ENCODE measurements at places on chromosomes 5 and 9.

DNA sequence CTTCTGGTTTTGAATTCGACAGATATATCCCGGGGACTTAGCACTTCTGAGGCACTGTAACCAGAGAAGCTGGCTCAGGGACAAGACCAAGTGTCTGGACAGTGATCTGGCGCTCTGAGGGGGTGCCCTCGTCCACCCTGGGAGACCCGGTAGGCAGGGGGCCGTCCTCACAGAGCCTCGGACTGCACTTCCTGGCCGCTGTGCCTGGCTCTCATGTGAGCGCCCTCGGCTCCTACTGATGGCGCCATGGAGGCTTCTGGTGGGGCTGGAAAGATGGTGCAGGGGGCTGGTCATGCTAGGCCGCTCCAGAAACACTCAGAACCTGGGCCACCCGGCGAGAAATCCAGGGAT, 18.8 kb upstream of the SLC6A3 start:
- no peak for DNase-seq

GRCh38 chr5:11177999-11178711, 417.1 kb upstream of the DAP start:
- DNase-seq, result no peak

GRCh38 chr5:179880848-179881590, 22.4 kb upstream of the MRNIP start:
- DNase-seq, result no peak

- DNase-seq, result no peak
Observed at GRCh38 chr5:98433673-98434072, 339.8 kb upstream of the RGMB start.

GRCh38 chr9:95048225-95049087, 269.1 kb downstream of the FANCC start:
- peak; percentile 29 for DNase-seq

- DNase-seq, result no peak
Observed at GRCh38 chr5:19555436-19555835, 432.6 kb downstream of the CDH18 start.

- no peak for DNase-seq
Observed at GRCh38 chr5:19713740-19714139, 274.3 kb downstream of the CDH18 start.

DNA sequence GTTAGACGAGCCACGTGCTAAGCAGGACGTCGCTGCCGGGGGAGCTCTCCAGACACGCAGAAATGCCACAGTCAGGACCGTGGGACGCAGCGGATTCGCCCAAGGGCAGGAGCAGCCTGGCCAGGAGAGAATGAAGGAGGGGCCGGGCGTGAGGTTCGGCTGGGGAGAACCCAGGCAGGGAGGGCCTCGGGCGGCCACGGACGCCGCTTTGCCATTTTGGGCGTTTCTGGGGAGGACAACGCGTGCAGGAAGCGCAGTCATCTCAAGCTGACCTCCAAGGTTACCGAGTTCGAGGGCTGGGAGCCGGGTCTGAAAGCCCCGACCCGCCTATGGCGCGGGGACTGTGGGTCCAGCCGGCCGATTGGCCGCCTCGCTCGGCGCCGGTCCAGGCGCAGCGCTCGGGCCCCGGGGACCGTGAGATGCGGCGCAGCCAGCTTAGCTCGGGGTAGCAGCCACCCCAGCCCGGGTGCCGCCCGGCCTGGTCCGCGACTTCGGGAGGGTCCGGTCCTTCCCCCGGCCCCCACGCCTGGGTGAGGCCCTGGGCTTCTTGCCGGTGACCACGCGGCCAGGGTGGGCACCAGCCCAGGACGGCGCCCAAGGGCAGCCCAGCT, 760 bp upstream of the MAN1B1 start:
- no peak for DNase-seq

GRCh38 chr9:126624912-126625311, 11.2 kb downstream of the LMX1B start:
- DNase-seq, result no peak

- no peak for DNase-seq
Observed at GRCh38 chr5:56244627-56245026, 11.5 kb upstream of the ANKRD55 start.

- no peak for DNase-seq
Observed at GRCh38 chr5:78979909-78980308, 5.2 kb downstream of the ARSB start.

Data from stimulated activated CD8-positive, alpha-beta memory T cell treated with anti-CD3 and anti-CD28 coated beads, Interleukin-2, amount 100 ng/mL, for 1 hour (primary cell).